ENCODE measurements at places on chromosomes 6 and 20.

- DNase-seq, result no peak
Measured at GRCh38 chr6:87670707-87671106, 31.3 kb downstream of the AKIRIN2 start.

DNA sequence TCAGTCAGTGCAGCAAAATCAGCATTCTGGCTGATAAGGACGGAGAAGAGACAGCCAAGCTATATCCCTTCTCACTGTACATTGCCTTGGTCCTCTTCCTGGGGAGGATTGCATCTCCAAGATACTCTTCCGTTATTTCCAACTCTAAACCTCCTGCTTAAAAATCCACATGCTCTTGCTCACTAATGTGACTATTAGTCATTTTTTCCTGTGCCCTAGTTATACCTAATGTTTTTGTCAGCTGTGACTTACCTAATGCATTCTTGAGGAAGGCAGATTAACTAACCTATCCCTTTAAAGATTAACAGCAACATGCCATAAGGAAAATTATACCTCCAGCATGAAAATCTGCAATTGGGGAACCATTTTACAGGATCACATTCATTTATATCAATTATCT lies 317.6 kb downstream of the BTBD9 start:
- DNase-seq, result no peak

DNA sequence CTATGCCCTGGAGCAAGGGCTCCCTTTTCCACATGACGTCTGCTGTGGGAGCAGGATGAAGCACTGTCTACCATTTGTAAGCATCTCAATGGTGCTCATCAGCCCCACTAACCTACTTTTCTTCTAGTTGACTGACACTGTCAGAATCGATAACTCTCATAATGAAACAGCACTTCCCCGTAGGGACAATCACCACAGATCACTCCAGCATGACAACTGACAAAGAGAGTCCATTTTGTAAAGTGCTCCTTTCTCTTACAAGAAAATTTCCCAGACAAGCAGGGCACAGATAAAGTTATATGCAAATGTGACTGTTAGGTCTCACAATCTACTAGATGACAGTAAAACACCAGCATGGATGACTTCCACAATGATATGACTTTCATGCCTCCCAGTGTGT lies 46.4 kb downstream of the HEBP2 start:
- DNase-seq, result no peak

GRCh38 chr6:40474937-40475336 lies 112.2 kb downstream of the LRFN2 start:
- no peak for DNase-seq

- DNase-seq, result no peak
Measured at GRCh38 chr6:16948396-16948795, 153.5 kb upstream of the STMND1 start.

DNA sequence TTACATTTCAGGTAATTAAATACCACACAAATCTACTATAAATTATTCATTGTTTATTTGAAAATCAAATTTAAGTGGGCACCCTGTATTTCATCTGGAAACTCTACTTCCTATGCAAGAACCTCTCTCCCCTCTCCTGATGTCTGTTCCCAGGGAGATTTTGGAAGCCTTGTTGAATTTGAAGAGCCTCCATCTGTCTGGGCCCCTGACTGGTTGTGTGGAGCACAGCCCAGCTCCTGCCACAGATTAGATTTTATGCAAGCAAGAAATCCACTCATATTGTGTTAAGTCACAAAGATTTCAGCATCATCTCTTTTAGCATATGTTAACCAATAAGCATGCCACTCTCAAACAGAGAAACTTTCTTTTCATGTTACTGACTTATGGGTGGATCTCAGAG lies 451.2 kb downstream of the TFAP2B start:
- no peak for DNase-seq

DNA sequence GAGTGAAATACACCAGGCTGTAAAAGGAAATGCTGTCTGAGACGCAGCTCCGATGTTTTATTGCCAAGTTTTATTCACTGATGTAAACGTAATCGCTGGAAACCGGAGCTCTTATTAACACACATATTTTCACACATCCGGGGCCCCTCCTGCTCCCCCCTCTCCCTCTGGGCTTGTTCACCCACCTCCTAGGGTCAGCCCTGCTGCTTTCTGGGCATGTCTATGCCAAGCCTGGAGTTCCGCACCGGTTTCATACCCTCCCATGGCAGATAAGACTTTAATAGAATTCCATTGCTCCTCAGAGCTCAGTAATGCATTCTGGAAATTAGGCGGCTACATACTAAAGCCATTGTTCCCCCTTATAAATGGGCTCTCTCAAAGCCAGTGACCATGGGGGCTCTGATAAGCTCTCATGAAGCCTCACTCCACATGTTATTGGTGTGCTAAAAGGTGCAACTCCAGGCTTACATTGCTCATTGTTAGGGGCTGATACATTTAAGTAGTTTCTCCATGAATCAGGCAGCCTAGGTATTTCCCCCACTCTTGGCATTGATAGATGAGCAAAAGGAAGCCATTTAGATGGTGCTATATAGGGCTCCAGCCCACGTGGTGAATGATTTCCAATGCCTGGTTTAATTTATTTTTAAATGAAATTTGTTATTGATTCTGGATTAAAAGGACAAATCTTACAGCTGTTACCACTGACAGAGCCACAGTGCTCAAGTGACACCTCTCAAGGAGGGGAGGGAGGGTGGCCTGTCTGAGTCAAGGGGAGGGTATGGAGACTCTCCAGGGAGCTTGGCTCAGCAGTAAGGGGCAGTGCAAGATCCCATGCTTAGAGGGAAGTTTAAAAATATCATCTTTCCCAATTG lies 4.5 kb upstream of the VSTM2L start:
- no peak for DNase-seq

DNA sequence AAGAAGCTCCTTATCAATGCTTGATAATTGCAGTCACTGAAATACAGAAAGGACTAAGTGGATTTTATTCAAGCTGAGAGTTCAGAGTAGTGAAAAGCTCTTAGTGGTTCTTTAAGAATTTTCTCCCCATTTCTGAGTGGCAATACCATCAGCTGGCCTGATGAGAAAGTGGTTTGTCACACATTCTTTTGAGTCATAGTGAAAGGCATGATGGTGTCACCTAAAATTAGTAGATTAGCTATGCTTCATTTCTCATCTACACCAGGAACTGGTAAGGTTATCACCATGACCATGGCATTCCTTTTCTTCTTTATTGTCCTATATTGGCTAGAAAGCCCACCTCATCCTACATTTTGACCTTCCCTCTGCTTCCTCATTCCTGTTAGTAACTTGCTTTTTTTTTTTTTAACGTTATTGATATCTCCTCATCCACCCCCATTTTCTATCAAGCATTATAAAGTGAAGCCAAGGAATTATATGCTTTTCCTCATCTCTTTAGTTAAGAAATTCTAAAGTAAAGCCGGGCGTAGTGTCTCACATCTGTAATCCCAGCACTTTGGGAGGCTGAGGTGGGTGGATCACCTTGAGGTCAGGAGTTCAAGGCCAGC lies 67.4 kb upstream of the LOC128125822 start:
- no peak for DNase-seq

DNA sequence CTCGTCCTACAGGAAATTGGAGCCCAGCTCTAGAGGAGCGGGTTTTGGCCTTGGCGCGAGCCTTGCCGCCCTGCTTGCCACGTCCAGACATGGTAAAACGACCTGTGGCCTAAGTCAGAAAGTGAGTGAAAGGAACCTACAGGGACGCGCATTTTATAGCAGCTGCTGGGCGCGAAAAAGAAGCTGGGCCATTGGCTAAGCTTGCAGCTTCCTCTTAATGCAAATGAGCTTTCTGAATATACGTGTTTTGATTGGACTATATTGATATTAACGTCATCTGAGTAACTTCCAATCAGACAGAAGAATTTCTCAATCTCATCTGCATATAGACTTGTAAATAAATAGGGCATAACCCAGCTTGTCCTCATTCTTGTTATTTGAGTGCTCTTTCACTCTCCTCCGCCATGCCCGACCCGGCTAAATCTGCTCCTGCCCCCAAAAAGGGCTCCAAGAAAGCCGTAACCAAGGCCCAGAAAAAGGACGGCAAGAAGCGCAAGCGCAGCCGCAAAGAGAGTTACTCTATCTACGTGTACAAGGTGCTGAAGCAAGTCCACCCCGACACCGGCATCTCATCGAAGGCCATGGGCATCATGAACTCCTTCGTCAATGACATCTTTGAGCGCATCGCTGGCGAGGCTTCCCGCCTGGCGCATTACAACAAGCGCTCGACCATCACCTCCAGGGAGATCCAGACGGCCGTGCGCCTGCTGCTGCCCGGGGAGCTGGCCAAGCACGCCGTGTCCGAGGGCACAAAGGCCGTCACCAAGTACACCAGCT lies 18.9 kb downstream of the OR2B2 start:
- peak; percentile 95 for DNase-seq

GRCh38 chr6:16623731-16624130 lies 137.5 kb downstream of the ATXN1 start:
- DNase-seq, result no peak

DNA sequence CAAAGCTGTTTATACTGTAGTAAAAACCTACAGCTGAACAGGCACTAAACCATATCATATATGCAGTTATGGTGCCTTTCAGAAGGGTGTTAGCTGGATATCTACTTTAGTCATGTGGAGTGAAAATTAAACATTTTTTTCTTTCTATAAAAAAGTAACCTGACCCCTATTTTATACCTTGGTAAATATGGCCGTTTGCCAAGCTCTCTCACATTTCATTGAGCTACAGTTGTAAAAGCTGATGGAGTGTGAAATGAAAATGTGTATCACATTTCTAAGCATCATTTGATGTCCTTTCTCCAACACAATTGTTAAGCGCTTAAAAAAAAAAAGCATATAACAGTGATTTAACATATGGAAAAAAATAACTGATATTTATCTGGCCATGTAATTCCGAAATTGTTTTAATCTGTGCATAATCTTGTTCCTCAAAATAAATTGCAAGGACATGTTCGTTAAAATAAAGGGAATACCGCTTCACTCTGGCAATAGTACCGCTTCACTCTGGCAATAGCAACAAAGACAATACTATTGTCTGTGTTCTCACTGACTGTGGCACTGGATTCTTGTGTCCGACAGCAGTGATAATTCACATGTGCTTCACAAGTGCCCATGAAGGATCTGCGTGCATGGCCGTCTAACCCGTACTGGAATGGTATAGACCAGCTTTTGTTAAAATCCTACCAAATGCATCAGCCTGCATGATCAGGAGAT lies 391.8 kb upstream of the SOX4 start:
- DNase-seq, result no peak

DNA sequence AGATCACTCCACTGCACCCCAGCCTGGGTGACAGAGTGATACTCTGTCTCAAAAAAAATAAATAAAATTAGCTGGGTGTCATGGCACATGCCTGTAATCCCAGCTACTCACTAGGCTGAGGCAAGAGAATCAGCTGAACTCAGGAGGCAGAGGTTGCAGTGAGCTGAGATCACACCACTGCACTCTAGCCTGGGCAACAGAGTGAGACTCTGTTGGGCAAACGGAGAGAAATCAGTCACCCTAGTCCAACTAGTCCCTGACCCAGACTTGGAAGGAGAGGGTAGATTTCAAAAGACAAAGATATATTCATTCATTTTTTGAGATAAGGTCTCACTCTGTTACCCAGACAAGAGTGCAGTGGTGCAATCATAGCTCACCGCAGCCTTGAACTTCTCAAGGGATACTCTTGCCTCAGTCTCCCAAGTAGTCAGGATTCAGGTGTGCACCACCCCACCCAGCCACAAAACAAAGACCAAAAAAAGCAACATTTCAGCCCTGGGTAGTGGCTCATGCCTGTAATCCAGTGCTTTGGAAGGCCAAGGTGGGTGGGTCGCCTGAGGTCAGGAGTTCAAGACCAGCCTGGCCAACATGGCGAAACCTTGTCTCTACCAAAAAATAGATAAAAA lies 26.2 kb upstream of the NCOA3 start:
- DNase-seq, result no peak

- no peak for DNase-seq
Measured at GRCh38 chr20:32718749-32719348, 24.4 kb downstream of the COMMD7 start.

- no peak for DNase-seq
Measured at GRCh38 chr6:111250791-111251354, 163.6 kb downstream of the SLC16A10 start.
